ENCODE measurements at places on chromosomes 5 and 9.

DNA sequence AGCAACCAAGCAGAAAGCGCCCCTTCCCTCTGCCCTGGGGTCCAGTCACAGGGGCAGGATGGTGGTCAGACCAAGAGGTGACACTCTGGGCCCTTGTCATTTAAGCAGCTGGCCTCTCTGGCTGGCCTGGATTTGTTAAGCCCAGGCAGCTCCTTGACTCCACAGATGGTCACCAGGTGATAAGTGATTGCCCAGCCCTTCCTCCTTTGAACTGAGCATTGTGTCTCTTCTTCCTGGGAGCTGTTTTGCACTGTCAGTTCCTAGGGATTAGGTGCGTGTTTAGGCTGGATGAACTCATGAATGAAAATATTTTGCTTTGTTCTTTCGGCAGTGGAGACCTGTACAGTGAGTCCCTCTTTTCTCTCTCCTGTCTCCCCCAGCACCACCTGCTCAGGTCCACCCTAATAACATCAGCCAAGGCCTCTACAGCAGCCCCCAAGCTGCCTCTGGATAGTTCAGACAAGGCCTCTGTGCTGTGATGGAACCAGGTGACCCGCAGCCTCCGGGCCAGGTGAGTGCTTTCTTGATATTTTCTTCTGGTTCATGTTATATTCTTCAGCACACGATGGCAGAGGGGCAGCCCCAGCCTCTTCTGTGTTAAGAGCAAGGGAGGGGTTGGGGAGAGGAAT lies 139.7 kb upstream of the PITX1 start:
- DNase-seq: no peak

DNA sequence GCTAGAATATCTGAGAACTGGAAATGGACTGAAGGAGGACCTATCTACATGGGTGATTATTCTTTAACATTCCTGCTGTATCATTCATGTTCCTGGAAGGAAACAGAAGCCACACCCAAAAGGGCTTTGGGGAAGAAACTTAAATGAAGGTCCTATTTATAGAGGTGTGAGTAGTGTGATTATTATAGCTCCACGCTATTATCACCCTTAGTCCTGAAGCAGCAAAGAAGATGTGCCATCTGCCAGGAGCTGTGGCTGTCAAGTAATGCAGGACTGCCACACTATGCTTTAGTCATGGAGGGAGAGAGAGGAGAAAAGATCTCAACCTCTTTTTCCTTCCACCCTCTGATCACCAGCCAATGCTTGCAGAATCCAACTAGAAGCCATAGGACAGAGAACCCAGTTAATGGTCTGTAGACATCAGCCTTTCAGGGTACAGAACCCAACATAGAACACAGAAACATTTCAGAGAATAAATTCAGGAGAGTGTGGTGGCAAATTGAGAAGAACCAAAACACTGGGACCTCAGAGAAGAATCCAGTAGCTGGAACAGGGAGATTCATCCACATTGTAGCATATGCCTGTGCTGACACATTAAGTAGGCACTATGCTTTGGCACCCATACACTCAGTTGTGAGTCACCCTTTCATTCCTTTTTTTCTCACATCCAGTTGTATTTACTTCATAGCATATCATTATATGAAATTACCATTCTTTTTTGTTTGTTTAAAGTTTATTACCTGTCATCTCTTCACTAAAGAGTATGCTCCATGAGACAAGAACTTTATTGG lies 21.0 kb upstream of the RNF180 start:
- DNase-seq: no peak

GRCh38 chr5:91910247-91910646 lies 527.1 kb upstream of the ARRDC3 start:
- DNase-seq: no peak

GRCh38 chr5:63563008-63563917 lies 399.0 kb downstream of the HTR1A start:
- DNase-seq: no peak

GRCh38 chr5:98933445-98934072 lies 4.8 kb upstream of the CHD1 start:
- no peak for DNase-seq
